ENCODE measurements at places on chromosomes 2 and 18. TPM values are rescaled to one million over a fixed set of nuclear protein-coding genes. Genes with fewer than 3 reads are reported as not detected.
A peak's percentile ranks its signal among the peaks of the same experiment; 100 is the strongest.

- no peak for DNase-seq
These were observed 7.6 kb downstream of the HIBCH start for GRCh38 chr2:190311893-190312634.

DNA sequence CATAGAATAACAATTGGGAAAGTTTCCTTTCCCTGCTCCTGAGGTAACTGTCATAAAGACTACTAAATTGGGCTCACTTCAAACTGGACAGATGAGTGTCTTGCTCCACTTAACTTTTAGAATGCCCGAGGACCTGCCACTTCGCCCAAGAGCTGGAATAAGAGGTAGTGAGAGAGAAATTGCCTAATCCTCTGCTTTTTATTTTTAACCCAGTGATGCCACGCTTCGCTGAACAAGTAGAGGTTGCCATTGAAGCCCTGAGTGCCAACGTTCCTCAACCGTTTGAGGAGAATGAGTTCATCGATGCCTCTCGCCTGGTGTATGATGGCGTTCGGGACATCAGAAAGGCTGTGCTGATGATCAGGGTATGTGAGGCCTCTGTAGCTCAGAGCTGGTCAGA lies 269.4 kb upstream of the LRRTM1 start:
- DNase-seq = no peak

The GLB1L gene
- 7.6 TPM for total RNA-seq

DNA sequence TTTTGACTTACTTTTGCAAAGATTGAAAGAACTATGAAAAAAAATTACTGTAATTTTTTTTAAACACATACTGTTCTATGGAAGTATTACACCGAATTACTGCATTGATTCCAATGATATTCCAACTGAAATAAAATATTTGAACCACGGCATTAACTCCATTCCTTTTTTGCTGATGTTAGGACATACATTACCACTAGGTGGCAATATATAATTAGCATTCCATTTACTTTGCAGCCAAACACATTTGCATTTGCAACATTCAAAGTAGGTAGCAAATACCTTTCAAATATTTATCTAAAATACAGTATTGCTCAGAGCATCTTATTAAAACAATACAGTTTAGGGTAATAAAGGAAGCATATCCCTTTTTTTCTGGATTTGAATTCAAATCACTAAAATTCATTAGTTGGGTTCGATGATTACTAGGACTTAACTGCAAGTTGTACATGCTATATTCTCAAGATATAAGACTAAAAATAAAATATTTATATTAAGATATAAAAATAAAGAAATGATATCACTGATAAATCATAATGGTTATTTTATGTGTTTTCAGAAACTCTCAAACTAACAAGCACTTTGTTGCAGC lies 31.3 kb downstream of the LANCL1 start:
- DNase-seq = no peak

GRCh38 chr2:231765496-231765929 lies 15.6 kb downstream of the PDE6D start:
- DNase-seq = no peak

The SCN3A gene
- total RNA-seq = 1.3 TPM

The TSGA10 gene
- total RNA-seq = 16.1 TPM

GRCh38 chr2:54422072-54422581 lies 34.0 kb upstream of the SPTBN1 start:
- no peak for DNase-seq

DNA sequence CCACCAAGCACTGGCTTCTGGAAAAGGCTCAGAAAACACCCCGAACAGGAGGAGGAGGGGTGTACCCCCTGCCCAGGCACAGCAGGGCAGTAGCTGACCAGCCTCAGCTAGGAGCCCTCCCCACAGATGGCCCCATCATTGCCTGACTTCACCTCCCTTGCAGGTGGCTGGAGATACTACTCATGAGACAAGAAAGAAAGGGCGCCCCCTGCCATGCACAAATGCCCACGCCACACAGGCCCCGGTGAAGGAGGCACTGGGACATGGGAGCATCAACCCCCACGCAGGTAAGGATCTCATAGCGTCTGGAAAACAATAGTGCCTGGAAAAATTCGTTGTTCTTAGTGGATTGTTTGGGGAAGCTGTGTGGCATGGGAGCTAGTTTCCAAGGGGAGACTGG lies 240.6 kb downstream of the TFCP2L1 start:
- no peak for DNase-seq

GRCh38 chr2:95277246-95277906 lies 3.1 kb downstream of the PROM2 start:
- DNase-seq = no peak

DNA sequence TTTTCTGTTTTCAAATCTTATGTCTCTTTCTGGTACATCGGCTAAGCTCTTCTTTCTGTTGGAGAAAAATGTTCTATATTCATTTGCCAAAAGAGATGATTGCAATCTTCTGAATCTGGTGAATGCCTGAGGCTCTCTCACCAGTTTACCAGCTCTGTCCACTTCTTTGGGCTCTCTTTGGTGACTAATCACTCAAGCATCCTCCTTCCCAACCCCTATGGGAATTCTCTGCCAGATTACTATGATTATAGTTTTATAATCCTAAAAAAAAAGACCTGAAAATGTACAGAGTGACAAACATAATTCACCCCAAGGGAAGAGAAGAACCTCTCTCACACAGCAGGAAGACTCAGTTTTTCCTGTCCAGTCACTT lies 187.3 kb downstream of the CAMKMT start:
- no peak for DNase-seq

DNA sequence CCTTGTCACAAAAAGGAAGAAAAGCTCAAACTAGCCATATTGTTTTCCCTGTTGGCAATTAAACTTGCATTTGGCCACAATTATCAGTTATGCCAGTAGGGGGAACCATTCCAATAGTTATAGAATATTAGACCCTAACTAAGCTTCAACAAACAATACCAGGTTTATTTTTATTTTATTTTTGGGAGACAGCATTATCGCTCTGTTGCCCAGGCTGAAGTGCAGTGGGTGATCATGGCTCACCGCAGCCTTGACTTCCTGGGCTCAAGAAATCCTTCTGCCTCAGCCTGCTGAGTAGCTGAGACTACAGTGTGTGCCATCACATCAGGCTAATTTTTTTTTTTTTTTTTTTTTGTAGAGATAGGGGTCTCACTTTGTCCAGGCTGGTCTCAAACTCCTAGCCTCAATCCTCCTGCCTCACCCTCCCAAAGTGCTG lies 102.1 kb downstream of the ATAD2B start:
- DNase-seq = peak; percentile 54

- peak; percentile 43 for DNase-seq
These were observed 12.7 kb upstream of the CDH2 start for GRCh38 chr18:28189400-28190239.

The DSG2 gene
- total RNA-seq = 194 TPM

The SP100 gene
- total RNA-seq = 173 TPM

The QPCT gene
- 7.4 TPM for total RNA-seq

DNA sequence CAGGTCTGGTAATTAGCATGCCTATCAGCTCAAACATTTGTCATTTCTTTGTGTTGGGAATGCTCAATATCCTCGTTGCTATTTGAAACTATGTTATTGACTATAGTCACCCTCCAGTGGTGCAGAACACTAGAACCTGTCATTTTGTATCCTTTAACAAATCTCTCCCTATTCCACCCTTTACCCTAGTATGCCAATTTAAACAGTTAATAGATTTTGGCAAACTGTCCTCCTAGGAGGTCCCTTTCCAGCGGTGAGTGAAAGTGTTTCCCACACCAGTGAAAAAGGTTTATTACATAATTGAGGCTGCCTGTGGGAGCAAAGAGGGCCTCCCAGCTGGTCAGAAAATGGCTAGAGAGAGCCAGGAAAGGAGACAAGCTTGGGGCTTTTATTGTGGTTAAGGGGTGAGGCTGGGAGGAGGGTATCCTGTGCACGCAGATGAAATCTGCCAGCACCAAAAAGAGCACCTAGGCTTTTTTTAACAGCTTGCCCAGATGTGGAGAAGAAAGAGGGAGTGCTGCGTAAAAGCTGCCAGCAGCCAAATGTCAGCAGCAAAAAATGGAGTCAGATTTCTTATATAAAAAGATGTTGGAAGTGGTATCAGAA lies 1.8 kb upstream of the DRC1 start:
- no peak for DNase-seq

GRCh38 chr18:66682855-66683322 lies 79.0 kb upstream of the CDH19 start:
- no peak for DNase-seq

- no peak for DNase-seq
These were observed 59.1 kb upstream of the TXNDC2 start for GRCh38 chr18:9826685-9827084.

DNA sequence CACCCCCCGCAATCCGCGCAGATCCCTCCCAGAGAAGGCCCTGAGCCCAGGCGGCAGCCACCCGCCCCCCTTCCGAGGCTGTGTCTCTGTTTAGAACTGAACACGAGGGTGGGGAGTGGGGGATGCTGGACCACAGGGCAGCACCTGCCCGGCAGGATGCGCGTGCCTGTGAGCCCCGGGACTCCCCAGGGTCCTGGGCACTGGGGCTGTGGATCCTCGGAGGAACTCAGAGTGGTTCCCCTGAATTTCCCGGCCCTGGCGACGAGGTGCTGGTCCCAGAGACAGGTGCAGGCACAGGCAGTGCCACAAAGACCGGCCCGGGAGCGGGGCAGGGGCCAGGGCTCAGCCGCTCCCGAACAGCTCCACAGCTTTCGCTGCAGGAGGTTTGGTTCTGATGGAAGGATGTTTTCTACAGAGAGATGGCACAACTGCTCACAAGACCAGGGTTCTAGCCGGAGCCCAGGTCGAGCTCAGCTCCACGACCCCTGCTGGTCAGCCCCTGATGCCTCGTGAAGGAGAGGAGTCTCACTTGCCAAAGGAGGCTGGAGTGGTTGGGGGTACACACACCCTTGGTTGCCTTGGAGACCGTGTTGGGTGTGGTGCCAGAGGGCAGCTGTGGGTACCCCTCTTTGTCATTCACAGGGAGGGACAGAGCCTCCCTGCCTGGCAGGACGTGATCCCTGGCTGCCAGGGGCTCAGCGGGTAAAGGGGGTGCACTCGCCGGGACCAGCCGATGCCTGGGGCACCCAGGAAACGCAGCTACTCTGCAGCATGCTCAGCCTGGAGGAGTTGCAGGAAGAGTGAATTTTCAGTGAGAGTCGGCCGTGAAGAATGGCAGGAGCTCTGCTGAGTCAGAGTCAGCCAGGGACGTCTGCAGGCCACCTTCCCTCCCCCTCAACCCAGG lies 4.4 kb upstream of the NEU4 start:
- DNase-seq = no peak

The ANKRD23 gene
- total RNA-seq = 7.5 TPM

GRCh38 chr18:63241317-63241712 lies 78.3 kb downstream of the BCL2 start:
- DNase-seq = no peak

The ACVR1C gene
- total RNA-seq = 0.99 TPM

DNA sequence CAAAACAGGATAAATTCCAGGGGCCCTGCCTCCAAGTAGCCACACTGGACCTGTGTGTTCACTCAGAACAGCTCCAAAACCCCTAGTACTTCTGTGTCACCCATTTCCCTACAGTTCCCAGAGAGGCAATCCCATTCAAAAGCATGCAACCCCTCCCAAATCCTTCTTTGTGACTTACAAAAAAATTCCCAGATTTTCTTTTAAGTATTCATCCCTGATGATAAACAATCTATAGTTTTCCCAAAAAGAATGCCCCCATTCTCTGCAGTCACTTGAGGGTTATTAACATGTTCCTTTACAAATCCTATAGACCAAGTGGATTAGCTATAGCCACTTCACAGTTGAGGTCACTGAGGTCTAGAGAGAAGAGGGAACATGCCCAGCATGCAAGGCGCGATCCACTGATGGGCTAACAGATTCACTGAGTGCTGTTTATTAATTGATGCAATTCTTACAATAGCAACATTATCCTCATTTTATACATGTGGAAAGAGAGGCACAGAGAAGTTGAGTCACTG lies 85.4 kb downstream of the MYL12B start:
- no peak for DNase-seq
